ENCODE measurements at places on chromosomes 16 and 17. TPM values are rescaled to one million over a fixed set of nuclear protein-coding genes. Genes with fewer than 3 reads are reported as not detected.
A peak's percentile ranks its signal among the peaks of the same experiment; 100 is the strongest.

Gene CCL4L2
- not detected for total RNA-seq

Gene EVI2A
- not detected for total RNA-seq

Gene SLC2A4
- total RNA-seq, result 0.38 TPM

Gene TSPAN10
- total RNA-seq, result 0.17 TPM

Gene LRRC37A
- 2.8 TPM for total RNA-seq

DNA sequence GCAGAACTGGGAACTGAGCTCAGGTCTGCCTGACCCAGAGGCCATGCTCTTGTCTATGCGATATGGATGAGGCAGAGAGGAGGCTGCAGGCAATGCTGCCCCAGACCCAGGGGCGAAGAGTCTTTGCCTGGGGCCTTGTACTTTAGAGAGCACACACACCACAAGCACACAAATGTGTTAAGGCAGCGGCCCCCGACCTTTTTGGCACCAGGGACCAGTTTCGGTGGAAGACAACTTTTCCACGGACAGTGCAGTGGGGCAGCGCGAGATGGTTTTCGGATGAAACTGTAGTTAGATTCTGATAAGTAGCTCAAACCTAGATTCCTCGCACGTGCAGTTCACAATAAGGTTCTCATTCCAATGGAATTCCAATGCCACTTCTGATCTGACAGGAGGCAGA, 6.7 kb downstream of the MT4 start:
- DNase-seq, result no peak

DNA sequence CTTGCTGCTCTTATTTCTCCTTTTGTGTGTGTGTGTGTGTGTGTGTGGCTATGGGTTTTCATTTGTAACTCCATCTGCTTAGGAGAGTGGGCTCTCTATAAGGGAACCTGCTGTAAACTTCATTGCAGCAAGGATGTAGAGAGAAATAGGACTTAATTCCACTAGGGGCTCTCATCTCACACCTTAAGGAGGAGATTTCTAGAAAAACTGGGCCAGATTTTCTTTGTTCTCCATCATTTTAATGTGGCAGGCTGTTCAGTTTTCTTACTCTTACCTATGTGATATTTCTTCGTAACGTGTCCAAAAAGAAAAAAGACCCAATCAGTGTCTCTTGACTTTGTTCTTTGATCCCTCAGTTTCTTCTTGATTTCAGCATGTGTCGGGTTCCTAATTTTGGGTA, 4.5 kb upstream of the CASC3 start:
- no peak for DNase-seq

DNA sequence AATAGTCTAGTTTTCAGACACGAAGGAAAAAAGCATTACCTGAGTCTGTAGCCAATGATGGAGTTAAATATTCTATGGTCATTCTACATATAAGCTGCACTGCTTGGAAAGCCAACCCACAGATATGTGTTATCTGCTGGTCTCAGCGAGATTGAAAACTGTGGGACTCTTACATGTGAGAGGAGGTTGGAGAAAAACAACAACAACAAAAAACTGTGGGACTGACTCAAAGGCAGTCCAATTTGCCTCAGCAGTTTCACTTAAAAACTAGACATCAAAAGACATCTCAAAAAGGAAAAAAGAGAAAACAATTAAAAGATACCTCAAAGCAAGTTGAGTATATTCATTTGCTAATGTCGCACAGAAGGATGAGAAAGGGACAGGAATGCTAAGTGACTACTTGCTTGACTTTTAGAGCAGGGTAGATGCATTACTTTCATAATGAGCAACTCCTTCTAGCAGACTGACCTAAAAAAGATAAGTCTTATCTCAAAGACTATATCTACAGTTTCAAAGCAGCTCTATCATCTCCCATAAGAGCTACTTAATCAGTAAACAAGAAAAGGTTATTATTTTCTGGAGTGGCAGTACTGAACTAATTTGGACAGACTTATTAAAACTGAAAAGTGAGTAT, 35.5 kb upstream of the ITGA2B start:
- DNase-seq, result no peak

- no peak for DNase-seq
Observed at GRCh38 chr17:32927201-32927723, 691 bp upstream of the TMEM98 start.

DNA sequence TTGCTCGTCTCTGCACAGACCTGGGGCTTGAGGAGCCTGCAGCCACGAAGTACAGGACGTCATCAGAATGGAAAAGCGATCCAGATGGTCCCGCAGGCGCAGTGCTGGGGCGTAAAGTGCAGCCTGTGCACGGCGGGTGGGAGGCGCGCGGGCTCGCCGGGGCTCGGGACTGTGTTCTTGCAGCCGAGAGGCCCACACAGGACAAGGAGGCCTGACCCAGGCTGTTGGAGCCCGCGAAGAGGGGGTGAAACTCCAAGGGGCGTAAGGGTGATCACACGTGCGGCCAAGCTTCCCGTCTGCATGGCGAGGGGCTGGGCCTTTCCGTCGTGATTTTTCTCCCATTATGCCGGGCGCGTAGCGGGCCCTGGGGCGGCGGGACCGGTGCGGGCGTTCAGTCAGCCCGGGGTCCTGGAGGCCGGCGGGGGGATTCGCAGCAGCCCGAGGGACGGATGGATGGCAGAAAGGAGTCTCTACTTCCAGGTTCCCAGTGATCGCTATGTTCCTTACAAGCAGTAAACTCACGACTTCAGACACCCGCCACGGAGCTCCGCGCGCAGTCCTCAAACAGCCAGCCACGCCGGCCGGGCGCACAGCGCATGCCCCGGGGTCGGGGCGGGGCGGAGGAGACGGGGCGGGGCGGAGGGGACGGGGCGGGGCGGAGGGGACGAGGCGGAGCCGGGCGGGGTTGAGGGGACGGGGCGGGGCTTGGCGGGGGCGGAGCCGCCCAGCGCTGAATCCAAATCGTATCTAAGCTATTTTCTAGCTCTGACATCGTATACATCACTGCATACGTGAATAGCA, 141.0 kb upstream of the KCNJ18 start:
- peak; percentile 28 for DNase-seq

DNA sequence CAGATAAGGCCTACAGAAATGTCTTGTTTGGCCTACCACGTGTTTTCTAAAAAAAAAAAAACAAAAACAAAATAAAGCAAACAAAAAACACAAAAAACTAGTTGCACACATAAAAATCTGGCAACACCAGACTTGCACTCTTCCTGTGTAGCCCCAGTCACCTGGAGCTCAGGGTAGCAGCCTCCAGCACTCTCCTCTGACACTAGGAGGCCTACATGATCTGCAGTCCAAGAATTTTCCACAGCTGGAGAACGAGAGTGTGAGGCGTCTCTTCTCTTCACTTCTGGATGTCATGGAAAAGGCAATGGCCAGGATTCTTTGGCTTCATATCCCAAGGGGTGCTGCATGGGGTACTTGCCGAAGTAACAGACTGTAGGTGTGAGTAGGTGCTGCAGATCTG, 310.2 kb upstream of the SALL1 start:
- no peak for DNase-seq

DNA sequence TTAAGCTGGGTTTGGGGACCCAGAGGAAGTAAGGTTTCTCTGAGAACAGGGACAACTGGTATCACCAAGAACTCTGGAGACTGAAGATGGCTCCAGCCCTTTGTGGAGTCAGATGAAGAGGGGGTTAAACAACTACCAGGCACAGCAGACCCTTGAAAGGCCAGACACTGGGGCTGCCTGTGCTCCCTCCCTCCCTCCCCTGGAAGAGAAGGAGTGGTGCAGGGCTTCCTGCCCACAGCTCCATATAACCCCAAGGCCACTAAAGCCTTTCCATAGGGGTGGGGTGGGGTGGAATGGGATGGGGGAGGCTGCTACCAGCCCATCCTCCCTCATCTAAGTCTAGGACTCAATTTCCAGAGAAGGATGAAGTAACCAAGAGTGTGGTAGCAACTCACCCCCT, 66.7 kb downstream of the CCDC182 start:
- DNase-seq, result no peak

DNA sequence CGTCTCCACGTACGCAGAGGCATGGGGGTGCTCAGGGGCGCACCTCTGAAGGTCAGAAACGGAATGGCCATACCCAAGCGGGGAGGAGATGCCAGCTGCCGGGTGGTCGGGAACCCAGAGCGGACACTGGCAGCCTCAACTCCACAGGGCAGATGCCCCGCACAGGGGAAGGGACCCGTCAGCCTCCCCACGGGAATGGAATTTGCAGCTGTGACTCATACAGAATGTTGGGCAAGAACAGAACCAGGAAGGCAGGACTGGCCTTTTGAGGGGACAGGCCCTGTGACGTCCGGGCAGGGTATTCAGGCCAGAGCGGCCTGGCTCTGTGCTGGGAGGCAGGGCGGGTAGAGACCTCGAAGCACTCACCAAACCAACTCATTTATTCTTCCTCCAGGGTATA, 7.5 kb downstream of the TK1 start:
- no peak for DNase-seq

DNA sequence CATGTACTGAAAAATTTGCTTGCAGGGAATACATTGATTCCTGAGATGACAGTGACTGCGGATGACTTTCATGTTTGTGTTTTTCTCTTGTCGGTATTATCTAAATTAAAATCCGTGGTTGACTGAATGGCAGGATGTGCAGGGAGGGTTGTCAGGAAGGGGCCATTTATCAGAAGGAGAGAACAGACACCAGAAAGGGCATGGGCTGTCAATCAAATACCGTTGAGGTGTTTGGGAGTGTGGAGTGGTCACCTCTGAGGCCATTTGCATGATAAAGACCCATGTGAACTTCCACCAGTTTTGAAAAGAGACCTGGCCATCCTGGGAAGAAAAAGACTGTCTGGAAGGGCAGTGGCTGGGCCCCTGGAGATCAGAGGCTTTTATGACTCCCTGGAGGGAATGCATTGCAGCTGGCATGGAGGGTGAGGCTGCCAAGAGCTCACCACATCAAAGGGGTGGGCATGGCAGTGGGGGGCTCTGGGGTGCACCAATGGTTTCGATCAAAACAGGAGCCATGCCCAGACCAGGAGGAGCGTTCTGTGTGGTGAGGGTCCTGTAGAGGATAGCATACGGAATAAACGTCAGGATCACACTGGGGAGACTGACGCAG, 67.1 kb downstream of the CYLD start:
- no peak for DNase-seq

GRCh38 chr17:17492085-17492484, 4.1 kb downstream of the RASD1 start:
- DNase-seq, result no peak

DNA sequence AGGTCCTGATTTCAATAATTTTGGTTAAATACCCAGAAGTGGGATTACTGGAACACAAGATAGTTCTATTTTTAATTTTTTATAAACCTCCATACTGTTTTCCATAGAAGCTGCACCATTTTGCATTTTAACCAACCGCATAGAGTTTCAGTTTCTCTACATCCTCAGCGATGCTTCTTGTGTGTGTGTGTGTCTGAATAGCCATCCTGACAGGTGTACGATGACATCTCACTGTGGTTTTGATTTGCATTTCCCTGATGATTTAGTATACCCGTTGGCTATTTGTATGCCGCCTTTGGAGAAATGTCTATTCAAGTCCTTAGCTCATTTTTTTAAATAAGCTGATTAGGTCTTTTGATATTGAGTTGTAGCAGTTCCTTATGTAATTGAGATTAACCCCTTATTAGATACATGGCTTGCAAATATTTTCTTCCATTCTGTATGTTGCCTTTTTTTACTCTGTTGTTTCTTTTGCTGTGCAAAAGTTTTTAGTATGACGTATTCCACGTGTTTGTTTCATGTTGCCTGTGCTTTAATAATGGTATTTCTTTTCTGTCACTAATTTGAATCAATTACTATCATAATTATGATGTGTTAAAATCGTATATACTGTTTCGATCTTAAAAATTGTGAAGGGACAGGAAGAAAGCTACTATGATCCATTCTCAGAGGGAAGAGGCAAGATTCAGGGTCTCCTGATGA, 227.2 kb upstream of the MON1B start:
- no peak for DNase-seq

DNA sequence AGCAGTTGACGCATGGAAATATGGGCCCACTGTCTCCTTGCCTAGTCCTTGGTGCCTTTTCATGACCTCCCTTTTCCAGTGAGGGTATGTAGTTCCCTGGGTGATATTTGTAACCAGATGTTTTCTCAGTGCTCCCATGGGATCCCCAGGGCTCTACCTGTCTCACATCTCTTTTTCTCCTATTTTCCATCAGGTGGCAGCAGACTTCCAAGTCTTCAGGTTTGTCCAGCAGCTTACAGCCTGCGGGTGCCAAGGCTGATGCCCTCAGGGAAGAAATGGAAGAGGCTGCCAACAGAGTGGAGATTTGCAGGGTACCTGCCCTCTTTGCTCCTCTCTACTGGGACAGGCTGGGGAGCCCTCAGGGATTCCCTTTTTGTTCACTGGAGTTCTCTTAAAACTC, 89.1 kb downstream of the ELAC2 start:
- peak; percentile 1 for DNase-seq

DNA sequence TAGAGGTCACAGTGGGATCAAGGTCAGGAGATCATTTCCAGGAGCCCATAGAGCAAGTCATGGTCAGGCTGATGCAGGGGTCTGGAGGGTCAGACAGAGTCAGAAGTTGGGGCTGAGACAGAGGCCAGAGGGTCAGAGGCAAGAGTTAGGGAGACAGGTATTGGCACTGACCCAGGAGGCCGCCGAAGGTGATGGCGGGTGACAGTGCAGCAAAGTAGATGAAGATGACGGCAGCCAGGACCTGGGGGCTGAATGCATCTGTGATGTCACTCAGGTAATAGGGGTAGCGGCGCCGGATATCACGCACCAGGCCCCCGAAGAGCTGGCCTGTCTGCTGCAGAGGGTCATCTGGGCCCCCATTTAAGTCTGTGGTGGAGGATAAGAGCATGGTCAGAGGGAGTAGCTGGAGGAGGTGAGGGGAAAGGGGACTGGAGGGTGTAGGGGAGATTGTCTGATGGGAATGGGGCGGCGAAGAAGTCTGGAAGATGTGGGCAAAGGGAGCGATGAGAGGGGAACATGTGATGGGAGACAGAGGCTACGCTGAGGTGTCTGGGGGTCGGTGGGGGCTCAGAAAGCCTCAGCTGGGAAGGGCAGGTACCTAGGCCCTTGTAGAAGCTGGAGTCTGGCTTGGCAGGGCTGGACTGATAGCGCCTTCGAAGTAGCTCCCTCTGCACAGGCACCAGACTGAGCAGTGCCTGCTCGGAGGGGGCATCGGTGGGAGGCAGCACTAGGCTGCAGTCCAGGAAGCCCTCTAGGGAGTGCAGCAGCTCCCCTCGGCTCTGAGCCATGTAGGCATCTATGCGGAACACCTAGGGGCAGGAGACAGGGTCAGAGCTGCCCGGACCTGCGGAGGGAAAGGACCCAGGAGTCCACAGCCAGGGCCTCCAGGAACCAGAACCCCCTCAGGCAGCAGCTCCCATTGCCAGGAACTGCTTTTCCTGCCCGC, 9.8 kb downstream of the SLC4A1 start:
- no peak for DNase-seq

DNA sequence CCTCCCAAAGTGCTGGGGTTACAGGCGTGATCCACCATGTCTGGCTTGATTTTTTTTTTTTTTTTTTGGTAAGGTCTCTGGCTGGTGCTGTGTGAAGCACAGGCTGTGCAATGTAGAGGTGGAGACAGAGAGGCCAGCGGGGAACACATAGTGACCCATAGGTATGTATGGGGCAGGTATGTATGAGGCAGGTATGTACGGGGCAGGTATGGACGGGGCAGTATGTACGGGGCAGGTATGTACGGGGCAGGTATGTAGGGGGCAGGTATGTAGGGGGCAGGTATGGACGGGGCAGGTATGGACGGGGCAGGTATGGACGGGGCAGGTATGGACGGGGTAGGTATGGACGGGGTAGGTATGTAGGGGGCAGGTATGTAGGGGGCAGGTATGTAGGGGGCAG, 5.0 kb downstream of the RPL3L start:
- DNase-seq, result no peak
